ENCODE measurements at places on chromosomes 4 and X.

GRCh38 chrX:460116-460515 is 73.4 kb upstream of the PPP2R3B start:
- no peak for DNase-seq

GRCh38 chrX:126785539-126785938 is 34.0 kb upstream of the PRR32 start:
- DNase-seq, result no peak

DNA sequence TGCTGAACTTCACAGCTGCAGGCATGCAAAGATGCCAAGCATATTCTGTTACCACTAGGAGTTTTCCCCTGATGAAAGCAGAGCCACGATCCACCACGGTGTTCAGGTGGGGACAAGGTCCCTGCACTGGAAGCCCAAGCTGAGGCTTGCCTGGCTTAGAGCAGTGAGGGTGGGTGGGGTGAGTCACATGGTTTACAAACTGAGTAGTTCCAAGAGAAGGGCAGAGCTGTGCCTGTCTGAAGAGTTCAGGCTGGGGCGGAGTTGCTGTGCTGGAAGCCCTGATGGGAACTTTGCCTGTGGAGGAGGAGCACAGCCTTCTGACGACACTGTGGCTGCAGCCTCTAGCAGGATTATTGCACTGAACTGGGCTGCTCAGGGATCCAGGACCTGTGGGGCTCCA is 45.5 kb downstream of the FAM9B start:
- no peak for DNase-seq

- DNase-seq, result peak; percentile 33
Measured at GRCh38 chr4:173288296-173288695, 45.9 kb downstream of the HMGB2 start.

GRCh38 chr4:8338351-8338961 is 68.9 kb downstream of the HTRA3 start:
- DNase-seq, result no peak

- no peak for DNase-seq
Measured at GRCh38 chr4:63786171-63786570, 623.1 kb downstream of the TECRL start.

DNA sequence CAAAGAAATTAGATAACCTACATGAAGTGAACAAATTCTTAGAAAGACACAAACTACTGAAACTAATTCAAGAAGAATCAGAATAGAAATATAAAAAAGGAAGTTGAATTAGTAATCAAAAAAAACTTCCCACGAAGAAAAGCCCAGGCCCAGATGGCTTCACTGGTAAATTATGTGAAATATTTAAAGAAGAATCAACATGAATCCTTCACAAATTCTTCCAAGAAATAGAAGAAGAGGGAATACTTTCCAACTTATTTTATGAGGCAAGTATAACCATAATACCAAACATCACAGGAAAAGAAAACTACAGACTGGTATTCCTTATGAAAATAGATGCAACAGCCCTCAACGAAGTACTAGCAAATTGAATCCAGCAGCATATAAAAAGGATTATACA is 30.7 kb downstream of the MOSPD2 start:
- no peak for DNase-seq

GRCh38 chr4:84530454-84530853 is 31.4 kb upstream of the NKX6-1 start:
- DNase-seq, result no peak

DNA sequence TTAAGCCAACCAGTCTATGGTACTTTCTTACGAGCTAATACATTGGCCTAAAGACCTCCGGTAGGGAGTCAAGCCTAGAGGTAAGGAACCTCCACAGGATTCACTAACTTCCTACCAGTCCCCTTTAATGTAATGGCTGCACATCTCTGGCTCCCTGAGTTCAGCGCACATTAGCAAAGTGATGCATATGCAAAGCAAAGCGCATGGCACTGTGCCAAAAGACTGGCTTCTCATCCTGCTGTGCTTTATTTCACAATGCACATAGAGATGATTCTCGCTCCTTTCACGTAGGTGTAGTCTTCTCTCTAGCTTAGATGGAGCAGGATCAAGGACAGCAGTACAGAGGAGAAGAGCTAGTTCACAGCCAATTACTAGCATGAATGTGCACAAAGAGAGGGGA is 14.6 kb upstream of the CLTRN start:
- no peak for DNase-seq

DNA sequence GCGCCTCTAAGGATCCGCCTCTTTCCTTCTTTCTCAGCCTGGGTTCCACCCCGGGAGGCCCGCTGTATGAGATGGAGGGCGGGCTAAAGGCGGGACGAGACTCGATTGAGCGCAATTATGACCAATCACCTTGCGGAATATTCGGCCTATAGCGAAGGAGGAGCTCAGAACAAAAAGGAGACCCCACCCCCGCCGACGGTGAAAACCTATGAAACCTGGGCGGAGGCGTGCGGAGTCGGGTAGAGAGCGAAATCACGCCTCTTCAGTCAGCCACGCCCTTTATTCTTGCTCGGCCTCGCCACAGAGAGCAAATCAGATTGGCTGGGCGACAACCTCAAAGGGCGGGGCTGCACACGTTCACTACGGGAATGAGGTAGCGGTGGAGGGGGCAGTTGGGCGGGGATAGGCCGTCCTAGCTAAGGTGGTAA is 615 bp upstream of the CDK16 start:
- DNase-seq, result peak; percentile 97

- DNase-seq, result no peak
Measured at GRCh38 chr4:102429553-102429952, 71.6 kb upstream of the NFKB1 start.

GRCh38 chrX:31279359-31279758 is 207.5 kb upstream of the FTHL17 start:
- DNase-seq, result no peak

DNA sequence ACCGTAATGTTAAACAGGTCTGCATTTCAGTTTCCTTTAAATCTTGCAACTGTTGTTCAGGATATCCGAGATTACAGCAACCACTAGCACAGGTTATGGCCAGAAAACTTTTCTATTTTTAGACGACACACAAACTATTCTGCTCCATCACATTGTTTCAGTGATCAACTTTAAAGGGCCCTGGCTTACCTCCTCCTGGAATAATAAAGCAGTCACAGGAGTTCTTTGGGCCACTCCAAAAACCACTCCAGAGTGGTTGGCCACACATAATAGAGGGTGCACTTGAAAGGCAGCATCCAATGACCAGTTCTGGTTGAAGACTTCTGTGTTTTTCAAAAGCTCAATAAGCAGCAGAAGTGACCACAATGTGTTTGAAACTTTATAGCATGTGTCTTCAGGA is 118.9 kb downstream of the RAB28 start:
- no peak for DNase-seq

DNA sequence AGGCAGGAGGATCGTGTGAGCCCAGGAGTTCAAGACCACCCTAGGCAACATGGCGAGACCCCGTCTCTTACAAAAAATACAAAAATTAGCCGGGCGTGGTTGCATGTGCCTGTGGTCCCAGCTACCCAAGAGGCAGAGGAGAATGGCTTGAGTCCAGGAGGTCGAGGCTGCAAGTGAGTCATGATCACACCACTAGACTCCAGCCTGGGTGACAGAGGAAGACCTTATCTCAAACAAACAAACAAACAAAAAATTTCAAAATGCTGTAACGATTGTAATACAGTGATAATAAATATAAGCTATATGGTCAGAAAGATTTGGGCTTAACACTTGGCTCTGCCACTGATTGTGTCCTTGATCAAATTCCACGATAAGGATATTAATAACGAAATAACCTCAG is 24.2 kb downstream of the SLC25A4 start:
- no peak for DNase-seq

- no peak for DNase-seq
Measured at GRCh38 chr4:37687194-37687562, 1.0 kb upstream of the RELL1 start.

GRCh38 chr4:168651864-168652263 is 155.0 kb downstream of the PALLD start:
- DNase-seq, result no peak

GRCh38 chr4:88029556-88029955 is 22.1 kb downstream of the PKD2 start:
- DNase-seq, result no peak

- DNase-seq, result no peak
Measured at GRCh38 chr4:165450871-165451270, 72.1 kb downstream of the CPE start.

DNA sequence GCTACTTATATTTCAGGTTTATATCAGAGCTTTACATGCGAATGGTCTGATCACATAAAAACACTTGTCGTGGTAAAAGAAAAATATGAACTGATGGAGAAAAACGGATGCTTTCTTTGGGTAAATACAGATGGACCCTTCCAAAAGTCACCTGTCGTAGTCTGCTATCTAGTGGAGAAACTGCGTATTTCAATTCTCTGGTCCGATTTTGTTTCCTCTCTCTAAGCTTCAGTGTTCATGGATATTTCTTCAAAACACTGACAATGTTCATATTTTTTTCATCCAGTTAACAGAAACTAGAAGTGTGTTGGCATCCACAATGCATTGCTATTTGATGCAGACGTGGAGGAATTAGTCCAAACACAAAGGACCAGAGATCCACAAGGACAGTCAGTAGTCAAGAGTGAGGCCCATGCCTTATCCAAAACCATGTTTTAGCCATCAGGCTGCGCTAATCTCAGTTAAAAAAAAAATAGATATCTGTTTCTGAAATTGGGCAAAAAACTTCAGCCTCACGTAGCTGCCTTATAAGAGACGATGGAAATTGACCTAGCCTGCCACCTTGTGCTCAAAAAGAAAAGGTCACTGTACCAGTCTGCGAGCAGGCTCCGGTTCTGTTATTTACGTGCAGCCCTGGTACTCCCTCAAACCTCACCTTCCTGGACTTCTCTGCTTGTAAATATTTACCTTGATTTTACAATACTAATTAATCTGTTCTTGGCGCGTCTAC is 16.0 kb downstream of the MEPE start:
- peak; percentile 19 for DNase-seq

GRCh38 chr4:92182736-92183407 is 120.9 kb upstream of the GRID2 start:
- DNase-seq, result no peak

DNA sequence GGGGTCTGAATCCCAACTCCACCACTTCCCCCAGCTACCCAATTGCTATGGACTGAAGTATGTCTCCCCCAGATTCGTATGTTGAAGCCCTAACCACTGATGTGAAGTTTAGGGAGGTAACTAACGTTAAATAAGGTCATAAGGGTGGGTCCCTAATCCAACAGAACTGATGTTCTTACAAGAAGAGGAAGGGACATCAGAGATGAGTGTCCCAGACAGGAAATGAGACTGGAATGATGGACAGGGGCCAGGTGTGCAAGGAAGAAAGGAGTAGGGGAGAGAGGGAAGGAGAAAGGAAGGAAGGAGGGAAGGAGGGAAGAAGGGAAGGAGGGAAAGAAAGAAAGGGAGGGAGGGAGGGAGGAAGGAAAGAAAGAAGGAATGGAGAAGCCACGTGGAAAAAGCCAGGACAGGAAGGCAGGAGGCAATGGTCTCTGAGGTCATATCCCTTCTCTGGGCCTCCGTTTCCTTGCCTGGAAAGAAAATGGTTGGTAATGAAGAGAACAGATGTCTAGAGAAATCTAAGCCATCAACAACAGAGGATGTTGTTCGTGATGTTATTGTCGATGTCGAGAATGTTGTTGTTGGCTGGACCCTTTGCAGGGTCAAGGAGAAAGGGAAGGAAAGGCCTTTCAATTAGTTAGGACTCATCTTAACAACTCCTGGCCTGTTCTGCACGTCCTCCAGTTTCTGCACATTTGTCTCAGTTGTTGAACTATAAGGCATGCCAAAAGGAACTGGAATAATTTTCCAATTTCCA is 59.0 kb upstream of the FGFBP2 start:
- DNase-seq, result no peak

- DNase-seq, result no peak
Measured at GRCh38 chrX:40244980-40245379, 147.2 kb upstream of the BCOR start.

- DNase-seq, result no peak
Measured at GRCh38 chr4:68272380-68272779, 26.9 kb upstream of the TMPRSS11B start.

- DNase-seq, result no peak
Measured at GRCh38 chr4:170529748-170530722, 440.3 kb upstream of the AADAT start.

- no peak for DNase-seq
Measured at GRCh38 chr4:2570551-2571222, 34.2 kb downstream of the FAM193A start.

GRCh38 chr4:26050212-26050643 is 136.2 kb downstream of the SMIM20 start:
- no peak for DNase-seq

- no peak for DNase-seq
Measured at GRCh38 chr4:5568931-5569330, 139.4 kb downstream of the EVC2 start.

- DNase-seq, result no peak
Measured at GRCh38 chr4:140675599-140676231, 80.5 kb downstream of the TBC1D9 start.

DNA sequence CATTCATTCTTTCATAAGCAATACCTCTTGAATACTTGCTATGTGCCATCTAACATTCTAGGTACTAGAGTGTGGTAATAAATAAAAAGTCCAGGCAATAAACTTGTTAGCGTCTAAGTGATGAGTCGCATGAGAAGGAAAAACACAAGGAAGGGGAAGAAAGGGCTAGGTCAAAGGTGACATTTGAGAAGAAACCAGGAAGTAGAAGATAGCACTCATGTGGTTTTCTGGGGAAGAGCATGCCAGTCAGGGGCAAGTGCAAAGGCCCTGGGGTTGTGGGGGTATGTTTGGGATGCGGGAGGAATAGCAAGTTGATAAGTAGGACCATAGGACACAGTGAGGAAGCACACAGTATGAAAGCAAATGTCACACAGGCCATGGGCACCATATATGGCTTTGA is 157.0 kb downstream of the TSPAN5 start:
- no peak for DNase-seq

DNA sequence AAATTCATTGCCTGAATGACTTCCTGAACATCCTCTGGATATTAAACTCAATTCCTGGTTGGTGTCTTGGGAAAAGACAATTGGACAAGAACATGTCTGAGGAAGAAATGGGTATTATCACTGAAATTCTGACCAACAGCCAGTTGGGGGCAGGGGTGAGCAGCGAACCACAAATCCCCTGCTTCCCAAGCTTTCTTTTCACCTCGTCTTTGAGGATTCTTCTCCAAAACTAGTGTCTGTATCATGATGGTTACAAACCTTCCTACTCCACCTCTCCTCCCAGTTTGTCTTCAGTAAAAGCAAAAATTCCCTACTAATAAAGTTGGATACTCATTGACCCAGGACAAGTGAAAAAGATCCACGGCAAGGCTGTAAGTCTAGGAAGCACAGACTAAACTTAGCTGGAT is 48.3 kb upstream of the WDR1 start:
- DNase-seq, result no peak

DNA sequence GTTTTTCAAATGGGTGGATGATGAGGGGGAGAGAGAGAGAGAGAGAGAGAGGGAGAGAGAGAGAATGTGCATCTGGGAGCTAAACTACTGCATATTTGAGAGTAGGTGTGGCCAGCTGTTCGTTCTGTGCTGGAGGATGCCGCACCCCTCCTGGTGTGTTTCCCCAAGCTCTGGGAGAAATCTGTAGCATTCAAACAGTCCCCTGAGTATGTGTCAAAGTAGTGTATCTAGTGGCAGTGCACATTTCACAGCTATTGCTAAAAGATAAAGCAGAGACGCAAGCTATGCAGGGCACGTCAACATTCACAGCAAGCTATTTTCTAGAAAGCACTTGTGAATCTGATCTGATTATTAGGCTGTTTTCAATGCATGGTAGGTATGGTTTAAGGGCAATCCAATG is 83.5 kb upstream of the LIMCH1 start:
- no peak for DNase-seq
